ENCODE measurements at places on chromosomes 5 and 9.

- DNase-seq: peak; percentile 79
These were observed 124.6 kb downstream of the GPBP1 start for GRCh38 chr5:57298295-57298984.

- DNase-seq: no peak
These were observed 24.7 kb downstream of the MLANA start for GRCh38 chr9:5915438-5915837.

DNA sequence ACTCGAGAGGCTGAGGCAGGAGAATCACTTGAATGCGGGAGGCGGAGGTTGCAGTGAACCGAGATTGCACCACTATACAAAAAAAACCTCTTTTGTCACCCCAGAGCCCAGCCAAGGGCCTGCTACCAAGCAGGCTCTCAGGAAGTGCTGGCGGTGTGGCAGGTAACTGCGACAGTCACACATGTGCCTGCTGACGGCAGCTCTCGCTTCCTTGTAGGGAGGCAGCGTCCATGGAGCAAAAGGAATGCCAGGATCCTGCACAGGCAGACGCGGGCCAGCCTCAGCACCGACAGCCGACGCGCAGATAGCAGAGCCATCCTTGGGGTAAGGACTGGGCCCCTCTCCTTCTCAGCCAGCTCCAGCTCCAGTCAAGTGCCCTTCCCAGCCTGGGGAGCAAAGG lies 3.9 kb downstream of the LRRC8A start:
- no peak for DNase-seq

GRCh38 chr9:117126871-117127270 lies 288.0 kb downstream of the ASTN2 start:
- no peak for DNase-seq

GRCh38 chr9:69175486-69175885 lies 1.4 kb downstream of the TJP2 start:
- DNase-seq: no peak

DNA sequence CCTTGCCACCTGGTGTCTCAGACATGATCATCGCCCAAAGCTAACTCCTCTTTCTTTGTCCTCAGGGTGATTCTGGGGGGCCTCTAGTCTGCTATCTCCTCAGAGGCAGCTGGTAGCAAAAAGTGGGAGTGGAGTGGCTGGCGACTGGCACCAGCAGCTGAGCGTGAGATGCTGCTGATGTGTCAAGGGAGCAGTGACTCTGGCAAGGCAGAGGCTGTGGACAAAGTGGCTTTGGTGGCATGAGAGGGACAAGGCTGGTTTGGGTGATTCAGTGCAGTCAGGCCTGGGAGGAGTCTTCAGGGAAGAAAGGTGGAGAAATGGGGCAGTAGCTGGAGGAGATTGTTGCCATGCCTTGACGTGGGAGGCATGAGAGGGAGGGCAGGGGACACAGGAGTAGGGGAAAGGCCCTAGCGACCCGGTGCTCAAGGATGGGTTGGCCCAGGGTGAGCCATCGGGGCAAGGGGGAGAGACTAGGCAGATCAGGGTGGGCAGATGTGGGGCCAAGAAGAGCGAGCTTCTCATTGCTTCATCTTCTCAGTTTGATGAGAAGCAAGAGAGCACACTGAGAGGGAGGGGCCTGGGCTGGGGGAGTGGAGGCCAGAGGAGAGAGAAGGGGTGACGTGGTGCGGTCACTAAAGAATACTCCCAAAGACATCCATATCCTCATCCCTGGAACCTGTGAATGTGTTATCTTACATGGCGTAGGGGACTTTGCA lies 64.2 kb upstream of the SPTLC1 start:
- DNase-seq: no peak

GRCh38 chr9:8815931-8816330 lies 1016.4 kb upstream of the DMAC1 start:
- peak; percentile 66 for DNase-seq

GRCh38 chr5:127961006-127961762 lies 122.4 kb upstream of the SLC12A2 start:
- DNase-seq: no peak

DNA sequence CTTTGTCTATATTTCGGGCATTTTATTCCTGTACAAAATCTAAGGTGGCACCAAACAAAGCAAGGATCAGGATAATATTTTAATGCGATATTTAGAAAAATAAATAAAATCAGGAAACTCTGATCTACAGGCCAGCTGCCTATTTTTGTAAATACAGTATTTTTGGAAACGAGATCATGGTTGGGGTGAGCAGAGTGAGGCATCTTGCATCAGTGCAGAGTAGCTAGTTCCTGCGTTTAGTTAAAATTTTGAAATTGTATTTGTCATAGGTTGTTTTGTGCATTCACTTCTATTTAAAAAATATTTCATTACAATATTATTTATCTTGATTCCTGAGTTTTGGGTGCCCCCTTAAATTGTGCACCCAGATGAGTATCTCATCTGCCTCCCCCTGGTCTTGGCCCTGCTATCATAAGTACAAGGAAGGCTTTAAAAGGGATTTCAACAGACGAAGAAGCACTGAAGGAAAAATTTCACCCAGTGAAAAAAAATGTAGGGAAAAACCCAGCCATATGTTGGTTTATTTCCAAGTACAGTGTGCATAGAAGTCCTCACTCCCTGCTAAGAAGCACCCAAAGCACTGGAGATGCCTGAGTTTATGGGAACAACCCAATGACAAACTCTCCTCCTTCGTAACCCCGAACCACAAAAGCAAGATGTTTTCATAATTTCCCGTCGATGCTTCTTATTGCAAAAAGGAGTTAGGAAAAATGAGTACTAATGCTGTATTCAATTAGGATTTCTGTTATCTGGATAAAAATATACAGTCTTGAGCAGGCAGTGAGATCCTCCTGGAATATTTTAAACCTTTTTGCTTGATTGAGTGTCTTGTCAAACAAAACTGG lies 304.7 kb upstream of the CLINT1 start:
- DNase-seq: no peak

Data from NCI-H748 treated with DMSO at 0.1 percent for 48 hours (cell line).